NCI-H460 (cell line): ENCODE measurements at places on chromosomes 6 and 20.

DNA sequence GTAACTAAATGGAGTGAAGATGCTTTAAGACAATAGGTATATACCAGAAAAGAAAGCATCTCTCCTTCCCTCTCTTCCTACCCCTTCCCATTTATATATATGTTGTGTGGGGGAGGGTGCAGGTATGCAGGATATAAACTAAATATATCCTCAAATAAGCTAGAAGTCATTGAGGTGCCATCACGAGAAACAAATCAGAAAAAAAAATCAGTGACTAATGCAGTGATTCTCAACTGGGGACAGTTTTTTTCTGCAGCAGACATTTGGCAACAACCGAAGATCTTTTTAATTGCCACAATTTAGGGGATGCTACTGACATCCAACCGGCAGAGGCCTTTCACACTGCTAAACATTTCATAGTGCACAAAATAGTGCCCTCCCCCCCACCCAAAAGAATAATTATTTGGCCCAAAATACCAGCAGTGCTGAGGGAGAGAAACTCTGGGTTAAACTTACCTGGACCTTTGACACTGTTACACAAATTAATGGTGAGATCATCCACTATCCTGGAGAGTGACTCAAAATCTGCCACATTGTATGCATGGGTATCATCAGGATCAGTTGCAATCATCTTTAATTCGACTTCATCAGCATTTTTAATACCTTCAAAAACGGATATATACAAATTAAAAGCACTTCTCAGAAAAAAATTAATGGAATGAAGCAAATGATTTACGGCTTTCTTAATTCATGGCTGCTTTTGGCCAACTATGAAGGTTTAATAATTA, 55.0 kb downstream of the COL12A1 start:
- DNase-seq = no peak

- DNase-seq = no peak
Measured at GRCh38 chr20:24812373-24812772, 136.7 kb upstream of the CST7 start.

DNA sequence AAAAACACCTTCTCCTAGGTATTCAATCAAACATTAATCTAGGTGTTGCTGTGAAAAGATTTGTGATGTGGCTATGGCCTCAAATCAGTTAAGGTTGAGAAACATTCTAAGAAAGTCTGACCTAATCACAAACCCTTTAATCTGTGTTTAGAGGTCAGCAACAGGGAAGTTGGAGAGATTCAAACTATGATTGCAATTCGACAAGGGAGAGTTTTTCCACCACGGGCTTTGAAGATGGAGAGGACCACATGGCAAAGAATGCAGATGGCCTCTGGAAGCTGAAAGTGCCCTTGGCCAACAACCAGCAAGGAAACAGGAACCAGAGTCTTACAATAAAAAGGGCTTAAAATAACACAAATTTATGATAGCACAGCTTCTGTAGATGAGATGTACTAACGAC, 29.6 kb upstream of the LGSN start:
- no peak for DNase-seq

DNA sequence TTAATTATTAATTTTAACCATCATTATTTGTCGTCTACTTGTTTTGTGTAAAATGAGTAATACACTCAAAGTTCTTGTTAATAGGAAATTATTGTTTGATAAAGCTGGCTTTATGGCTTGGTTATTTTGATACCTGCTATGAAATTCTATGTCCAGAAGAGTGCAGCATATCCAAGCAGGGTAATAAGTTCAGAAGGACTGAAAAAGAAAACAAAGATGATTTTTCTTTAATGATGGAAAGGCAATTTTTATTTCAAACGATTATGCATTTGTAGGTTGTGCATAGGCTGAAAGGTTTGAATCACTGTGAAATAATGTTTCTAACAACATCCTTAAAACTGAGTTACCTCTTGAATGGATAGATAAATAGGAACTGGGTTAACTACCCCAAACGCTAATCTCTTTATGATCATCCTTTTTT, 1.4 kb upstream of the MAN1A1 start:
- no peak for DNase-seq

DNA sequence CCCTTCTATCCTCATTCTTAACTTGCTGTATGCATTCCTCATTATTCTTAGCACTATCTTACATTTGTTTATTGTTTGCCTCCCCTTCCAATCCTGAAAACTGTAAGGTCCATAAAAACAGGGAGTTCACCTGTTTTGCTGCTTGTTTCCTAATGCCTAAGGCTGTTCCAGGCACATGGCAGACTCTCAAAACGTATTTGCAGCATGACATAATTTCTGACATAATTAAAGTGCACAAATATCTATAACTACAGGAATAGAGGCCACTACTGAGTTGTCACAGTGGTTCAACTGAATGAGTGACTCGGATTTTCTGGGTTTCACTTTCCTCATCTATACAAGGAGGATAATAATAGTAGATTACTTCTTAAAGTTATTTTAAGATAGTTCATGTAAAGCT, 83.0 kb downstream of the HFE start:
- no peak for DNase-seq

DNA sequence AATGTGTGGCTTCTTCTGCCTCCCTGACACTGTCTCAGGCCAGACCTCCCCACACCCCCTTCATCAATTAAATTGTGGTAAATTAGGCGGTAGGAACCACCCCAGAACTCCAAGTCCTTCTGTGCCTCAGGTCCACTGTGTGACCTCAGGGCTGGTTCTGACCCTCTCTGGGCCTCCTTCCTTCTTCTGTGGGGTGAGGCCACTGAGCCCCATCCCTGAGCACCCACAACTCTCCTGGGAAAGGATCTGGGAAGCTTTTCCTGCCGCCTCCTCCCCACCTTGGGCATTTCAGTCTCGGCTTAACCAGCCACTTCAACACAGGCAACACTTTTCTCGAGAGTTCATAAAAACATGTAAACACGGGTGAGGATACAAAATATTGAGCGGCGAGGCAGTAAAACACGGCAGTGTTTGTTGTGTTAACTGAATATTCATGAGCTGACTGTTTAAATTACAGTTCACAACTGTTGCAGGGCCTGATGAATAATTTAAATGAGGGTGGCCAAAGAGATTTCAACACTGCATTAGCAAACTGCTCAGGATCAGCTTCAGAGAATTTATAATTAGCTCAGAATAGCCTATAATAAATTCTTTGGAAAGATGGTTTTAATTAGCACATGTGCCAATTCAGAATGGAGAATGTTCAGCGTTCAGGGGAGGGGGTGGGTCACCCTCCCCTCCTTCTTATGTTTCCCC, 112.1 kb downstream of the TOX2 start:
- DNase-seq = no peak

DNA sequence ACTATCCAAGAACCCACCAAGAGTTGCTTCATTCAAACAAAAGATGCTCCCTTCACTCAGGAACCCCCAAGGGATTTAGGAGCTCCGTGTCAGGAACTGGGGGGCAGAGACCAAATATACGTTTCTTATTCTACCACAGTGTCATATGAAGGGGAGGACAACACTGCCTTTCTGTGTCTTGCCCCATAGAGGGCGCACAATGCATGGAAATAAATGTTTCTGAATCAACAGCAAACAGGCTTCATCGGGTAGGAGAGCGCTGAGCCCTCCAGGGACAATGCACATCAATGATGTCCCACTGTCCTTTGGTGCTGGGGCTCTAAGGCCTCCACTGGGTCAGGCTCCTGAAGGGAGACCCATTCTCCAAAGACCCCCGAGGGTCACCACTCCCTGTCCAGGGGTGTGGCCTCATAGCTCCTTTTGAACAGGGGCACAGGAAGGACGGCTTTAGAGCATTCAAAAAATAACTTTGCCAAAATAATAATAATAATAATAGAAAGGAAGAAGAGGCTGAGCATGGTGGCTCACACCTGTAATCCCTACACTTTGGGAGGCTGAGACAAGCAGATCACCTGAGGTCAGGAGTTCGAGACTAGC, 31.1 kb downstream of the PLG start:
- peak; percentile 31 for DNase-seq

GRCh38 chr20:14816471-14816870, 479.1 kb upstream of the FLRT3 start:
- DNase-seq = no peak

- no peak for DNase-seq
Measured at GRCh38 chr6:38517005-38517404, 122.7 kb downstream of the BTBD9 start.

GRCh38 chr6:34412643-34413214, 13.1 kb downstream of the RPS10 start:
- DNase-seq = no peak

GRCh38 chr20:14559612-14560011, 222.2 kb upstream of the FLRT3 start:
- no peak for DNase-seq

DNA sequence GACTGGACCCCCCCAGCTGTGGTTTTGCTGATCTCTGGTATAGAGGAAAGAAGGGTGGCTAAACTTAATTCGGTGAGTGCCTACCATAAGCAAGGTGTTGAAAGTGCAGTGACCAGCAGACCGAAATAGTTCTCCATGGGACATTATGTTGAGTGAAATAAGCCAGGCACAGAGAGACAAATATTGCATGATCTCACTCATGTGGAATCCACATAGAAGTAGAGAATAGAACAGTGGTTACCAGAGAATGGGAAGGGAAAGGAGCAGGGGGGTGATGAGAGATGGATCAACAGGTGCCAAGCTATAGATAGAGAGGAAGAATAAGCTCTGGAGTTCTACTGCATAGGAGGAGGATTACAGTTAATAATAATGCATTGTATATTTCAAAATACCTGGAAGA, 9.7 kb upstream of the GCNT2 start:
- no peak for DNase-seq

DNA sequence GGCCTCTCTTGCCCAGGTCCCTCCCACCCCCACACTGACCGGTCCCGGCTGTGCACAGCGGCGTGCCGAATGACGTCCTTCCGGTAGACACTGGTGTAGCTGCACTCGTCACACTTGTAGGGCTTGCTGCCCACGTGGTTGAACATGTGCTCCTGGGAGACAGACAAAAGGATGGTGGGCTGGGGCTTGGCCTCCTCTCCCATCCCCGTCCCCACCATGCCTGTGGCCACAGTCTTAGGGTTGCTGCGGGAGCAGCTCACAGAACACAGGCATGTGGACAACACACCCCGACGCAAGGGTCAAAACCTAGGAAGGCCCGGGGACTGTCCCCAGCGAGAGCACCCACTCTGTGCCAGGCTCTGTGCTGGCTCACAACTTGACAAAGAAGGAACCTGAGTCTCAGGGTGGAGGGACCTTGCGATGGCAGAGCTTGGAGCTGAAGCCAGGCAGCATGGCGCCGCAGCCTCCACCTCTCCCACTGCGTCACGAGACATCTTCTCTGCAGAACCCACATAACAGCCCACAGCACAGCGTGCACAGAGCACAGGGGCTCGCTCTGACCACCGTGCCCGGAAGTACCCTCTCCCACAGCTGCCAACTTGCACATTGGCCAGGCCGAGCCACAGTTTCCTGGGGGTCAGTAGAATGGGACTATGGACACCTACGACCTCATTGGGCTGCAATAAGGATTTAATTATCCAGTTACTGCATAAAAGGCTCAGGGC, 9.8 kb downstream of the ZNF335 start:
- DNase-seq = no peak

DNA sequence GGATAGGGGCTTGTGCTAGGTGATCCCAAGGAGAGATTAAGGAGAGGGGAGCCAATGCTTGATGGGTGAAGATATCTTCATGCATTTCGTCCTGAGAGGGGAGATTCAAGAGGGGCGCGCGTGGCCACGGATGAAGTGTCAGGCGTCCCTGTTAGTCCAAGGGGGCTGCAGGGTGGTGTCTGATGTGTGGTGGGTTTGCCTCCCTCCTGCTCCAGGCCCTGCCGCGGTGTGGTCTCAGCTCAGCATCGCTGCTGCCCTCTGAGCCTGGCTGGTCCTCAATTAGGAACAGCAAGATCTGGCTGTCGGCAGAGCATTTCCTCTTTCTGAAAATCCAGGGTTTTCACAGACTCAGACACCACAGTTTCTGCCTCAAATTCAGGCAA, 318.0 kb downstream of the THBS2 start:
- no peak for DNase-seq

DNA sequence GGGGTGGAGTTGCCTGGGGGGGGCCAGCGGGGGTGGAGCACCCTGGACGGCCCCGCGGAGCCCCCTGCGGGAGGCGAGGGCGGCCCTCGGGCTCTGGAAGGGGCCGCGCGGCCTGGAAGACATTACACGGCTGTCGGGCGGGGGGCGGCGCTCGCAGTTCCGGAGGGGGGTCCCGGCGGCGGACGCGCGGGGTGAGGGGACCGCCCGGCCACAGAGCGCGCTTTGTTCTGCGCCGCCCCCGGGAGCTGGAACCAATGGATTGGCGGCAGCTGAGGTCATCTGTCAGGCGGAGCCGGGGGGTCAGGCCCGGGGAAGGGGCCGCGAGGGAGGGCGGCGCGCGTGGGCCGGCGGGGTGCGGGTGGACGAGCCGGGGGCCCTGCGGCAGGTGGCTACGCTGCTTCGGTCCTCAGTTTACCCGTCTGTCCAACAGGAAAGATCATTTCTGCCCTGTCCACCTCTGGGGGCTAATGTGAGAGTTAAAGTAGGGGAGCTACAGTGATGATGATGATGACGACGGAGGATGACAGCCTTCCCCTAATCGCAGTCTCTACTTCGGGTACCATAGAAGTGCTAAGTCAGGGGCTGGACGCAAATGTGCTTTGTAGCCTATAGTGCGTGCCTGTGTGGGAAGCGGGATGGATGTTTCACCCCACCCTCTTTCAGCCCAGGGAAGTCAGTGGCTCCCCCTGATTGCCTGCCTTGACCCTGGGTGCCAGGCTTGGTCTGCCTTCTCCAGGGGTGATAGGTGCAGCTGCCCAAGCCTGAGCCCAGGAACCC, 10.4 kb downstream of the SRXN1 start:
- no peak for DNase-seq

DNA sequence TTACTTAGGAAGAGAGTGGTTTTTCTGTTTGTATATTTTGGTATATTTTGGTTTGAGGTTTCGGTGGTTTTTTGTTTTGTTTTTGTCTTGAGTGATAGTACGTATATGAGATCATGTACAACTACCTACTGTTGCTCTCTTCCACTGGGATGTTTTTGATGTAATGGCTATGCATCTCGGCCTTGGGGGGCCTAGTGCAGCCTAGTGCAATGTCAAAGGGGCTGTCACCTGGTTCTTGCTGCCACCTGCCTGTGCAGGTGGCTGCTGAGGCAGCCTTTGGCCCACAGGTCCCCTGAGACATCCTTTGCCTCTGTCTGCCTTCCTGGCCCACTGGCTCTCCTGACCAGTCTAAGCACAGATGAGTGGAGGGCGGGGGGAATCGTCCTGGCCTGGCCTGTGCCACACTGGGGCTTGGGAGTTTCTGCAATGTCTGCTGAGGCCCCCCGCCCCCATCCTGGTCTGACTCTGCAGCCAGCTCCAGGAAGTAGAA, 546.6 kb downstream of the CD83 start:
- no peak for DNase-seq

DNA sequence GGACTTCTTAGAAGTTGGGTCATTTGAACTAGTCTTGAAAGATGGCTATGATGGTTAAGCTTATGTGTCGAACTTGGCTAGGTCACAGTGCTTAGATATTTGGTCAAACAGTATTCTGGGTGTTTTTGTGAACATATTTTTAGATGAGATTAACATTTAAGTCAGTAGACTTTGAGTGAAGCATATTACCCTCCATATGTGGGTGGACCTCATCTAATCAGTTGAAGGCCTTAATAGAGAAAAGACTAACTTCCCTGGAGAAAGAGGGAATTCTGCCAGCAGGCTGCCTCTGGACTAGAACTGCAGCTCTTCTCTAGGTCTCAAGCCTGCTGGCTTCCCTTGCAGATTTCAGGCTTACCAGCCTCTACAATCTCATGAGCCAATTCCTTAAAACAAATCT, 76.9 kb downstream of the RCAN2 start:
- no peak for DNase-seq

- no peak for DNase-seq
Measured at GRCh38 chr6:137272403-137272802, 53.2 kb upstream of the IFNGR1 start.
